Stimulated activated CD4-positive, alpha-beta T cell treated with anti-CD3 and anti-CD28 coated beads, Interleukin-15, amount 100 ng/mL, for 48 hours (primary cell): ENCODE measurements at places on chromosomes 1 and 21.
A peak's percentile ranks its signal among the peaks of the same experiment; 100 is the strongest.

DNA sequence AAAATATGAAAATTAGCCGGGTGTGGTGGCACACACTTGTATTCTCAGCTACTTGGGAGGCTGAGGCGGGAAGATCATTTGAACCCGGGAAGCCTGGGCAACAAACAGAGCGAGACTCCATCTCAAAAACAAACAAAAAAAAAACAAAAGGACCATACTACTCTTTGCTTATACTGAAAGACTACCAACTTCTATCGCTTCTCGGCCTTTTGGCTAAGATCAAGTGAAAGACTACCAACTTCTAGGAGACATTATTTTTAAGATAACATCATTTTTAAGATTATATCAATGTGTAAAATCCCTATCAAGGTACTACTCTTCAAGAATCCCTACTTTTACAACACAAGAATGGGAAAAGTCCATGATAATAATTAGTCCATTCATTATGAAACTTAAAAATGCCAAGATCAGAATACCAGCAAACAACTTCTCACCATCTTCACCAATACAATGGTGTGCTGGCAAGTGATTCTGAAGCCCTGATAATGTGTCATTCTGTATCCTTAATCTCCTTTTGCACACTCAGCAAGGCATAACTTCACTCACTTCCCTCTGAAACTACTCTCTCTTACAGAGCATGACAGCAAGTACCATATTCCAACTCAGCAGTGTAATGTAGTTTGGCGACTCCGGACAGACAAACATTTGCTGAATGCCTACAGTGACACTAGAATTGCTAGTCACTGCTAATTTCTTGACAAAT, 1.7 kb downstream of the PTP4A2 start:
- no peak for DNase-seq

DNA sequence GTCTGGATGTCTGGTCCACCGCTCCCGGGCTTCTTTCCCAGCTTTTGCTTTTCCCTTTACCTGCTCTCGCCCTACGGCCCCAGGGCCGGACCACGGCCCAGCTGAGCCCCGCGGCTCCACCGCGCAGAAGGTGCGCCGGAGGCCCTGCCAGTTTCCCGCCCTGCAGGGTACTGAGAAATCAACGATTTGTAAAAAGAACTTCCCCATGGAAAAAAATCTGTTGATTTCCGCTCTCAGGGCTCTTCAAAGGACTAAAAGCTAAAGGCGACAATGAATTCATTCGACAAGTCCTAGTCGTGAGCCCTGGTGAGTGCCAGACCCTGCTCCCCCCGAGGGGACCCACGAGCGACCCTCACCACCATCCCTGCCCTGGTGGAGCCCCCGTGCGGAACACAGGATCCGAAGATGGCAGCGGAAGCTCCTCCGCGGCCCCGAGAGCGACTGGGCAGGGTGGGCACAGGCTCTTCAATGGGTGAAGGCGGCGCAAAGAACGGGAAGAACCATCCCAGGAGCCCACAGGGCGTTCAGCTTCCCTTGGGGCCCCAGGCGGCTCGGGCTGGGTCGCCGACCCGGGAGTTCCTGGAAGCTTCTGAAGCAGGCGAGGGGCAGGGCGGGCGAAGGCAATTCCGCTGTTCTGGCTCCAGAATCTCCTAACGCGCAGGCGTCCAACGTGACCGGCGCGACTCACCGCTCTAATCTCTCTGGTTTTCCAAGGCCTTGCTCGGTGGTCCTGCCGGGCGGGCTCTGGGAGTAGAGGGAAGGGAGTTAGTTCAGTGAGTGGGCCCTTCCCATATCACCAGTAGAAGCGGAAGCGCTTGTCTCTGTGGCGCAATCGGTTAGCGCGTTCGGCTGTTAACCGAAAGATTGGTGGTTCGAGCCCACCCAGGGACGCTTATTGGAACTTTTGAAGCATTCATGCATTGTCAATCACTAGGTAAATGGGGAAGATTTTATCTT, 6.6 kb upstream of the RNU1-2 start:
- DNase-seq = peak; percentile 59

GRCh38 chr1:21331752-21332478, 41.7 kb upstream of the ECE1 start:
- no peak for DNase-seq

- no peak for DNase-seq
Measured at GRCh38 chr1:13517193-13517812, 3.5 kb upstream of the LRRC38 start.

DNA sequence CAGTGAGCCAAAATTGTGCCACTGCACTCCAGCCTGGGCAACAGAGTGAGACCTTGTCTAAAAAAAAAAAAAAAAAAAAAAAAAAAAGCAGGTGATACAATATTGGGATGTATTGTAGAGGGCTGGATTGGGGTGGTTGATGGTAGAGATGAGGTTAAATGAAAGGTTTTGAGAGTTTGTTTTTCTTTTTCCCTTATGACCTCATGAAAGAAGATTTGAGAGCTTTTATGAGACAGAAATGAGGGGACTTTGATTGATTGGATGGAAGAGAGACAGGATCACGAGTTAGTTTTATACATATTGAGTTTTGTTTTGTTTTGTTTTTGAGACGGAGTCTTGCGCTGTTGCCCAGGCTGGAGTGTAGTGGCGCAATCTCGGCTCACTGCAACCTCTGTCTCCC, 27.1 kb downstream of the OSBPL9 start:
- DNase-seq = no peak

- DNase-seq = no peak
Measured at GRCh38 chr1:156067262-156067661, 6.3 kb downstream of the RAB25 start.

- DNase-seq = no peak
Measured at GRCh38 chr21:43189936-43190335, 21.1 kb downstream of the CRYAA start.

DNA sequence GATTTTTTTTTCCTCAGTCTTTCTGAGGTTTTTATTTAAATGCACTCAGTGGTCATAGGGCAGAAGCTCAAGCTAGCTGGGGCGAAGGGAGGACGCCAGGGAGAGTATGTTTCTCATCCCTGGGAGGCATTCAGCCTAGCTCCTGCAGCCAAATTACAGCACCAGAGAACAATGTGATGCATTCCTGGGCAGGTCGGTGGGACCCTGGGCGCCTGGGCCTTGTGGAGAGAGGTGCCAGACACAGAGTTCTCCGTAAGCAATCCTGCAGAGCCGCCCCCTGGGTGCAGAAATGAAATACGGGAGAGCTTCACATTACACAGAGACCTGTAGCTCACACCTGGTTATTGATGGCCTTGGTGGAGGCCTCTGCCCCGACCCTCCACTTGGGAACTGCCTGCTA, 15.5 kb downstream of the WNT2B start:
- DNase-seq = no peak

GRCh38 chr1:170360601-170361000, 171.4 kb upstream of the GORAB start:
- no peak for DNase-seq

DNA sequence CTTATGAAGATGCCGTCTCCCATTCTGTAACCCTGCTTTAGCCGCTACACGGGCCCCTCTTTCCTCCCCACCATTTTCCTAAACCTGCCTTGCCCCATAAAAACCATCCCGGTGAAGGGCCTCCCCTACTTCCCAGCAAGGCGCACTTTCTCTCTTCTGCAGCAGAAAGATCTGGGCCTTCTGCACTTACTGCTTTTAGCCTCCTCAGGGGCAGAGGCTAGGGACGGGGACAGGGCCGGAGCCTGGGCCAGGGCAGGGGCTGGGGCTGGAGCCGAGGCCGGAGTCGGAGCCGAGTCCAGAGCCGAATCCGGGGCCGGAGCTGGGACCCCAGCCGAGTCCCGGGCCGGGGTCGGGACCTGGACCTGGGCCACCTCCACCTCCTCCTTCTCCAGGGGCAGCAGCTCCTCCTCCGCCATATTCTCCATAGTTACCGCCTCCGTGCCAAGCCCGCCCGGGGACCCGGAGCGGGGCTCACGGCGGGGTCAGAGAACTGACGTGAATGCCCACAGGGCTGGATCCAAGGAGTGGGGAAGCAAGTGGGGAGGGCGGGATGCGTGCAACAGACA, 382 bp downstream of the TRMT1L start:
- no peak for DNase-seq

DNA sequence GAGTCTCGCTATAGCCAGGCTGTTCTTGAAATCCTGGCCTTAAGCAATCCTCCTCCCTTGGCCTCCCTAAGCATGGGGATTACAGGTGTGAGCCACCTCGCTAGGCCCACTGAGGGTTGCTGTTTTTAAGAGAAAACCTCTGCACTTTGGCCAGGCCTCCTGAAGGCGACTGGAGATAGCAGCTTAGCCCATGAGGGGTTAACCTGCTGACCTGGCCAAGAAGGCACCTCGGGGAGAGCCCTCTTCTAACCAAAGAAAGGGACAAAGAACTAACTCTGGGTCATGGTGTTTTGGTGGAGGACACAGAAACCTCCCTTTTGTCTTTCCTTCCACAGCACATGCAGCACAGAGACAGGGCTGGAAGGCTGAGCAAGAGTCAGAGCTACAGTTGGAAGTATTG, 17.7 kb upstream of the KNCN start:
- no peak for DNase-seq

GRCh38 chr1:191886977-191887376, 271.3 kb upstream of the RGS18 start:
- DNase-seq = no peak

DNA sequence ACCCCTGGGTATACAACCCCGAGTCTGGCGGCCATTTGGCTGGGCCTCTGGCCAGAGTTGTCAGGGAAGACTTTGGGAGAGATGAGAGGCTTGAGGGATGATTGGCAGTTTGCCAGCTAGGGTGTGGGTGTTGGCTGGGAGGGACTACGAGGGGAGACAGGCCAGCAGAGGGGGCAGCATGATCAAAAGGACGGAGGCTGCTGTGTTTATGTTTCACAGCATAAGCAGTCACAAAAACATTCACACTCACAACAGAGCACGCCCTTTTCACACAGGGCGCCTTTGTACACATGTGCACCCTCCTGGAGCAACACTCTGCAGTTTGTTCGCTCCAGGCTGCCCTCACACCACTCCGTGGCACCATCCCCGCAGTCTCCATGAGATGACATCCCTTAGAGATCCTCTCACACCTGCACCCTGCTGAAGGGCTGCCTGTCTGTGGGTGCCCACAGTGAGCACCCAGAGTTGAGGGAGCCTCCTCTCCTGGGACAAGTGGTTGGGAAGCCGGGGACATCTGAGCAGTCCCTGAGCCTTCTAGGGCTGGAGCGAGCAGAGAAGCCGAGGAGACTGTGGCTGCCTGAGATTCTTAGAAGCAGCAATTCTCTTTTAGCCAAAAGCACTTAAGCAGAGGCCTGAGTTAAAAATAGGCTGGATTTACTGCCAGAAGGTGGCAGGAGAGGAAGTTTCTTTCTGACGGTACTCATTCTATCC, 15.4 kb downstream of the EFNA3 start:
- no peak for DNase-seq

GRCh38 chr1:30382496-30382895, 340.9 kb downstream of the MATN1 start:
- no peak for DNase-seq

DNA sequence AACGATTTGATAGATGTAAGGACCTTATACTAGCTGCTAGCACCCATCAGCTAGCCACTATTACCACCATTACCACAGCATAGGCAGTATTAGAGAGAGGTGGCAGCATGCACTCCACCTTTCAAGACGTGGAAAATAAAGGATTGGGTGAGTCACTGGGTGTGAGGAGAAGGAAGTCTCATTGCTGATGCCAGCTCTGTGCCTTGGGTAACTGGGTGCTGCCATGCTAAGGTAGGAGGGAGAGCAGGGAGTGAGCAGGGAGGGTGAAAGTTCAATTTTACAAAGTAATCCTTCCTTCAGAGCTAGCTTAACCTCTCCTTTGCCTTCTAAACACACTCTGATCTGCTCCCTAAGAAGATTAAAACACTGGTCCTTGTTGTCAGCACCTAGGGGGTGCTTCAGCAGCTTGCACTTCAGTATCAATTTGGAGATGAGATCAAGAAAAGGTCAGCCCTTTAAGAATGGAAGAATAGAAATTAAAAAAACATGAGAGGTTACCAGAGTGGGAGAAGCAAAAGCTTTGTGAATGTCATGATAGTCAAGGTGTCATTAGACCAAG, 1.8 kb upstream of the LIN9 start:
- DNase-seq = no peak

DNA sequence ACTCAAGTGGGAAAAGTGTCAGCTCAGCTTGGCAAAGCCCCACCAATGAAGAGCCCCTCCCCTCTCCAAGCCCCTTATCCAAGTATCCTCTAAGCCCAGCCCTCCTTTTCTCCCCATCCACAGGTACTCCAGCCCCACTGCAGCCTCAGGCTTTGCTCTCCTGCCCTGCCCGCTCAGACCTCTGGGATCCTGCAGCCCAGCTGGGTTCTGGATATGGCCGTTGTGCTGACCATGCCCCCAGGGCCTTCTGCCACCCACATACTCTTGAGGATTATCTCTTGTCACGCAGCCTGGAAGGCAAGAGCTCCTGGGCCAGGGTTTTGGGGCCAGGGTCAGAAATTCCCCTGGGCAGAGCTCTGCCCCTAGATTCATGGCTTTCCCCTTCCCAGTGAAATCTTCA, 4.7 kb downstream of the SHISA4 start:
- DNase-seq = no peak

DNA sequence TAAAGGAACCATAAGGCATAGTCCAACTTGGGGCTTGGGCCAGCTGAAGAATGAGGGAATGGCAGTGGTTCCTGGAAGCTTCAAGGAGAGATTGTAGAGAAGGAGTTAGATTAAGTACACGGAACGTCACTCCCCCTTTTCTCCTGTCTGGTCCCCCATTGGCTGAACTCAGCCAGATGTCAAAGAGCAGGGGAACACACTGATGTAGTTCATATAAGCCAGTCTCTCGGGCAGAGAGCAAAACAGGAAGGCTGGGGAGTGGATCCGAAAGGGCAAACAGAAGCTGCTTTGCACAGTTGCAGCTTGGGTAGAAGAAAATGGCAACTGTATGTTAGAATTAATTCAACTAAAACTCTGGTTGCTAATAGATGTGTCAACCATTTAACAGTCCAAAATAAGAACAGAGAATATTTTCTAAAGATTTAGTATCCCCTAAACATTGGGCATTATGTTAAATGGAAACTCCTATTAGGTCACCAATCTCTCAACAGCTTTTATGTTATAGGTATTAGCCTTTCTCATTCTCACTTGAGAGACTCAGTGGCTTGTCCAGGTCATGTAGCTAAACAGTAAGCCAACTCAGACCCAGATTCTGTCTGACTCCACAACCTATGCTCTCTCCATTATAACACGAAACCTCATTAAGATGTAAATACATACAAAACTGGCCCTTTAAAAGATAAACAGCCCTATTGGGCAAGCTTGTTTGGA, 600.7 kb upstream of the USP24 start:
- DNase-seq = no peak

GRCh38 chr1:100775483-100775882, 55.9 kb downstream of the VCAM1 start:
- DNase-seq = no peak

GRCh38 chr1:246152986-246153431, 354.1 kb downstream of the SMYD3 start:
- no peak for DNase-seq

GRCh38 chr1:20505488-20505887, 2.5 kb downstream of the MUL1 start:
- DNase-seq = no peak

GRCh38 chr1:84800090-84801073, 92.6 kb downstream of the LPAR3 start:
- no peak for DNase-seq
